ENCODE measurements at places on chromosomes 2 and 18. TPM values are rescaled to one million over a fixed set of nuclear protein-coding genes. Genes with fewer than 3 reads are reported as not detected.

The ZNF142 gene
- 19.9 TPM for total RNA-seq

The ERICH2 gene
- total RNA-seq, result 0.82 TPM

The ALKAL2 gene
- 1.1 TPM for total RNA-seq

The C18orf54 gene
- total RNA-seq, result 1.4 TPM

The RPL37A gene
- 1,816 TPM for total RNA-seq

The CHRNG gene
- total RNA-seq, result not detected

The ASB18 gene
- 11.3 TPM for total RNA-seq

The SCN1A gene
- 0.63 TPM for total RNA-seq

- DNase-seq, result no peak
Observed at GRCh38 chr2:134341476-134341875, 87.6 kb downstream of the MGAT5 start.

DNA sequence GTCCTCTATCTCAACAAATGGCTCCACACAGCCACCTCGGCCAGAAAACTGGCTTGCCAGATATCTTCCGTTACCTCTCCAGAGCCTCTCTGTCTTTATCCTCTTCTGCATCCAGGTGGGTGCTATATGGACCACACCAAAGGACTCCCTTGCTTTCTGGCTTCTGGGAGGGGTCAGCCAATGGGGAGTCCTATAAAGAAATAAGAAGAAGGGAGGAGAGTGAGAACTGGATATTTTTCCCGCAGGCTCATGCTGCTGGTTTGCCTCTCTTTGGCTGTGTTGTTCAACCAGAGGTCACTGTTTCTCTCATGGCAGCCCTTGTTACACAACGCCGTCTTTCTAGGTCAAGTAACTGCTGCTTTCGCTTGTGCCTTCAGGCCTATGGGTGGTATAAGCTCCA, 72.7 kb downstream of the POLE4 start:
- no peak for DNase-seq

DNA sequence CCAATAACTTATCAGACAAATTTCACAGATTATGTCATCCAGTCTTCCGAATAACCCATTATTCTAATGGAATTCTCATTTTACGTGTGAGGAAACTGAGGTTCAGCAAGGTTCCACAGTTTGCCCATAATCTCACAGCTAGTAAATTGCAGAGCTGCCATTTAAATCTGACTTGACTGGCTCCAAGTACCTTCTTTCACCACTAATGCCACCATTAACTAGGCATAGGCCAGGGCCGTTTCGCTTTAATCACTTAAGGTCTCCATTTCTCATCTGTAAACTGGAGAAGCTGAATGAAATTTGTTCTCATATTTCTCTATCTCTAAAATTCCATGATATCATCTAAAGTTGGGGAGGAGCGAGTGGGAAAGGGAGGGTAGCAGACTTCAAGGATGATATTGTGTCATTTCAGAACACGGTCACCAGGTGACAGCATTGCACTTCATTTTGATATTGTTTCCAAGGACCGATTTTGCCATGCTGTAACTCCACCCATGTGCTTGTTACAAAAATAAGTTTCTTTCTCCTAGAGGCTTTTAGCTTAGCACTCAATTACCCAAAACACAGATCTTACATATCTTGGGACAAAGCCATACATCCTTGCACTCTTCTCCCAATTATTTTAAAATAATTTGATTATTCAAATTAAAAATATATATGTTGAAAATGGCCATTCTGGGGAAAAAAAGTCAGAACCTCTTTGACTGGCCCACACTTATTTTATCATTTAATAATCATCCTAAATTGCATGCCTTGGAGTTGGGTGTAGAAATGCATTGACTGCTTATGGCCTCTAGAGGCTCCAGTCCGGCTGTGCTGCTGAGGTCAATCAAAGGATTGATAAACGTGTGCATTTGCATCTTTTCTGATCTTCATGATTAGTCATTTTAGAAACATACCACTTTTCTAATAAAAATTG, 123.8 kb downstream of the AKAIN1 start:
- no peak for DNase-seq

GRCh38 chr18:57741273-57741672, 61.8 kb downstream of the ATP8B1 start:
- DNase-seq, result no peak

- DNase-seq, result no peak
Observed at GRCh38 chr2:124652099-124652498, 627.0 kb downstream of the CNTNAP5 start.

DNA sequence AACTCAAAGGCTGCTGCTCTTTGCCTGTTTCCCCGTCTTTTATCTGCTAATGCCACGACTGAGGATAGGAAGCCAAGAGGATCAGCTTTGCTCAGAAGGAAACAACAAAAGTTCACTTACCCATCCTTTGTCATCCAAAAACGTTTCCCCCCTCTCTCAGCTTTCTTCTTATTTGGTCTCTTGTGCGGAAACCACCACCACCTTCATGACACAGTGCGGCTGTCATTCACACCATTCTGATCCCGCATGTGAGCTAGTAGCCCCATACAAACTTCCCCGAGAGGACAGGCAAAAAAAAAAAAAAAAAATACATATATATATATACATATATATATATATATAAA, 656 bp downstream of the LRRTM4 start:
- DNase-seq, result no peak

GRCh38 chr18:9906481-9906880, 7.3 kb upstream of the VAPA start:
- DNase-seq, result no peak

DNA sequence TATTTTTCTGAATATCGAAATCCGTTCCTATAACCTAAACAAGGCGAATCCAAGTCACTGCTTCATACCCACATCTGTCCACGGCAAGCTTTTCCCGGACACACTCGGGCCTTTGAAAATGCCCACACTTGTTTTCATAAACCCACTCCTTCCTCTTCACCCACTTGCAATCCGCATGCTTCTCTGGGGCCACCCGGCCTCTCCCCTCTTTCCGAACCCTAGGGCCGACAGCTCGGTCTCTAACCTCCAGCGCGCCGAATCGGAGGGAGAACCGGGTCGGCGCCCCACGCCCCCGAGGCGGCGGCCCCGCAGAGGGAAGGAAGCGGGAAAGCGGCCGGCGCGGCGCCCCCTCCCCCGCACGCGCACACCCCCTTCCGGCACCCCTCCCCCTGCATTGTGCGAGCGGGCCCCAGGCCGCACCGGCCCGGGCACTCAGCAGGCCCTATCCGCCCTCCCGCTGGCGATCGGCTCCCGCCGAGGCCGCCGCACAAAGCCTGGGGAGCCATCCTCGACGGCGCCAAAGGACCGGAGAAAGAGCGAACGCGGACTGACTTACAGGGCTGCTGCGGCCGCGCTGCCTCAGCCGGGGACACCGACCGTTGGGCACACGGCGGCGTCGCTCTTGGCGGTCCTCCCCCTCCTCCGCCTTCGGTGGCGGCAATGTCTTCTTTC, 467 bp downstream of the PUM2 start:
- DNase-seq, result peak; percentile 44

GRCh38 chr2:12304564-12305171, 412.1 kb upstream of the TRIB2 start:
- DNase-seq, result no peak

DNA sequence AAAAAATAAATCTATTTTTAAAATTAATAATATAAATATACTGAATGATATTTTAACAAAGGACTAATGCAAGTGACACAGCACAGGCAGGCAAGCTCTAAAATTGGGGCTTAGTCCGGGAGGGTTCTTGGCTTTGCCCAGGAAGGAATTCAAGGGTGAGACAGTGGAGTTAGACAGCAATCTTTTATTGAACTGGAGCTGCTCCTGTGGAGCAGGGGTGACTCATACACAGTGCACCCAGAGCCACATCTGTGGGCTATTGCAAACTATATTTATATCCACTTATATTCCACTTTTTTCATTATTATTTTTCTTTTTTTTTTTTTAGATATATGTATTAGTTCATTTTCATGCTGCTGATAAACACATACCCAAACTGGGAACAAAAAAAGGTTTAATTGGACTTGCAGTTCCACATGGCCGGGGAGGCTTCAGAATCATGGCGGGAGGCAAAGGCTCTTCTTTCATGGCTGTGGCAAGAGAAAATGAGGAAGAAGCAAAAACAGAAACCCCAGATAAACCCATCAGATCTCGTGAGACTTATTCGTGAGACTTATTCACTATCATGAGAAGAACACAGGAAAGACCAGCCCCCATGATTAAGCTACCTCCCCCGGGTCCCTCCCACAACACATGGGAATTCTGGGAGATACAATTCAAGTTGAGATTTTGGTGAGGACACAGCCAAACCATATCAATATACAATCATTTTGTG, 437.1 kb downstream of the BCL11A start:
- no peak for DNase-seq

DNA sequence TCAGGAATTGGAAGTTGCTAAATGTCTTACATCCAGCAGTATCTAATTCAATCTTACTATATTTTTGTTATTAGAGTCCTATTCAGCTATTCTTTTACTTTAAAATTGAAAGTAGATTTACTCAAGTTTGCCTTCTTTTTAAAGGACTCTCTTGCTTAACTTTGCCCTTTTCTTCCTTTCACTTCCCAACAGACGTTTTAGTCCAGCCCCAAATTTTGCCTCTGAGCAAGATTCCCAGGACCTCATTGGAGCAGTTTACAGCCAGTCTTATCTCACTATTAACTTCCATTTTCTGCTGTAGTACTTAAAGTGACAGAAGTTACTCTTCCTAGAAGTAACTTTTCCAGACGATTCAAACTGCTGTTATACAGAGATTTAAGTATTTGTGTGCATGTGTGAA, 1.7 kb upstream of the PRKD3 start:
- no peak for DNase-seq

GRCh38 chr18:5197032-5197434, at the start of gene AKAIN1:
Gene AKAIN1, minus strand, starts transcription at chr18:5197257. Its CDS starts 204 bp downstream, at chr18:5197053.
- DNase-seq, result peak; percentile 34

- no peak for DNase-seq
Observed at GRCh38 chr2:207813221-207813916, 43.7 kb upstream of the FZD5 start.

Data from left ventricle myocardium inferior (tissue), 1 donor.